ENCODE measurements at places on chromosomes 12 and 14.

GRCh38 chr12:131061041-131061806, 107.5 kb downstream of the ADGRD1 start:
- no peak for DNase-seq

GRCh38 chr12:29882846-29883245, 99.1 kb upstream of the TMTC1 start:
- DNase-seq, result no peak

GRCh38 chr14:33556382-33557121, 394.3 kb downstream of the EGLN3 start:
- no peak for DNase-seq

GRCh38 chr14:100818221-100818699, 7.7 kb upstream of the MEG3 start:
- no peak for DNase-seq

DNA sequence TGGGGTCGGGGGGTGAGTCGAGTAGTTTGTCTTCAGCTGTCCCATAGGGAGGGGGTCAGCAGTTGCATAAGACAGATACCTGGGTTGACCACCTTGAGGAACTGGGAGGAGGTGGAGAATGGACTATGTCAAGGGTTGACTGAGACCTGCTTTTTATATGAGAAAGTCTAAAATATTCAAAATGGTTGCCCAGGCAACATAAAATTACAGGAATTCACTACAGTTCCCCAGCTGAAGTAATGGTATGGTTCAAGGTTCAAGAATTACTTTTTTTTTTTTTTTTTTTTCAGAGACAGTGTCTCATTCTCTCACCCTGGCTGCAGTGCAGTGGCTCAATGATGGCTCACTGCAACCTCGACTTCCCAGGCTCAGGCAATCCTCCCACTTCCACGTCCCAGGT, 5.1 kb upstream of the TCHP start:
- DNase-seq, result no peak

GRCh38 chr14:67580336-67581171, 19.5 kb downstream of the PIGH start:
- DNase-seq, result no peak

GRCh38 chr14:32813401-32813800, 125.3 kb upstream of the NPAS3 start:
- DNase-seq, result no peak

DNA sequence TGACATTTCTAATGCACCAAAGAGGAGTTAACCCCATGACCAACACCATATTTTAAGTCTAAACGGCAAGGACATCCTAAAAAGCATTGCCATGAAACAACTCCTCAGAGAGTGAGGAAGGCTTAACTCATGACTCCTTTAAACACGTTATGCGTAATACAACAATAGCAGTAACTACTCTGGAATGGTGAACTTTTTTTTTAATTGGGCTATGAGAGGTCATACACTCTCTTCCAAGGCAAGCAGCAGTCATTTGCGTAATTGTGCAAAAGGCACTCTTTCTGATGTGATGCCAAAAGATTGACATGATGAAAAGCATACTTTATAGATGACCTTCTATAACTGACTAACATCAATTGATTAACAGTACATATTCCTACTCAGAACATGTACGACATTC, 39.4 kb downstream of the RHOJ start:
- DNase-seq, result no peak

DNA sequence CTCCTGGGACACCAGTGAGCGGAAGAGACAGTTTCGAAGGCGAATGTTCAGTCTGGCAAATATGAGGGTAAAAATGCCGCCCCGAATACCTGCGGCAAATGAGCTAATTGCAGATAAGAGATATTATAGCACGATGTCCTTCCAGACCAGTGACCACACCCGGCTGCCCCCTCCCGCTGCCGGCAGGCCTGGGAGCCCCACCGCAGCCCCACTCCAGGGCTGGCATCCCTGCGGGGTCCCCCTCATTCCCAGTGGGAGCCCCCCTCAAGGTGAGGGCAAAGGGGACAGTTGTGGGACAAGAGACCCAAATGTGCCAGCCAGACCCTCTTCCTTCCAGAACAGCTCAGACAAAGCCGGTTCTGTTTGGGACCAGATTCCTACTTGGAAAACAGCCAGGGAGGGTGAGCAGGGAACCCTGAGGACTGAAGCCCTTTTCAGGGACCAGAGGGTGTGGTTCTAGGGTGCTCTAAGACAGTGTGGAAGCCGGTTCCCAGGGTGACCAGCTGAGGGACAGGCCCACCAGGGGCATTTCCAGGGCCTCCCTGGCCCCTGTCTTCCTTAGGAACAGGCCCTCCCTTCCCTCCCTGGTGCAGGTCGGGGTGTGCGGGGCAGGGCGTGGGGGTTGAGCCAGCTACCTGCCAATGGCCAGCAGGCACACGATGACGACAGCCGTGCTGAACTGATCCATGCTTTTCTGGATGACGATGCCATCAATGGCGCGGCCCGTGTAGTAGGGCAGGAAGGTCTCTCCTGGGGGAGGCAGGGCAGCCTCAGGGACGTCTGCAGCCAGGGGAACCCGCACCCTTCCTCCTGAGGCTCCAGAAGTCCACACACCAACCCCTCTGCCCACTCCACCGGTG, 16.2 kb downstream of the ABCB9 start:
- no peak for DNase-seq

GRCh38 chr12:27960821-27961220, 11.7 kb downstream of the PTHLH start:
- no peak for DNase-seq

DNA sequence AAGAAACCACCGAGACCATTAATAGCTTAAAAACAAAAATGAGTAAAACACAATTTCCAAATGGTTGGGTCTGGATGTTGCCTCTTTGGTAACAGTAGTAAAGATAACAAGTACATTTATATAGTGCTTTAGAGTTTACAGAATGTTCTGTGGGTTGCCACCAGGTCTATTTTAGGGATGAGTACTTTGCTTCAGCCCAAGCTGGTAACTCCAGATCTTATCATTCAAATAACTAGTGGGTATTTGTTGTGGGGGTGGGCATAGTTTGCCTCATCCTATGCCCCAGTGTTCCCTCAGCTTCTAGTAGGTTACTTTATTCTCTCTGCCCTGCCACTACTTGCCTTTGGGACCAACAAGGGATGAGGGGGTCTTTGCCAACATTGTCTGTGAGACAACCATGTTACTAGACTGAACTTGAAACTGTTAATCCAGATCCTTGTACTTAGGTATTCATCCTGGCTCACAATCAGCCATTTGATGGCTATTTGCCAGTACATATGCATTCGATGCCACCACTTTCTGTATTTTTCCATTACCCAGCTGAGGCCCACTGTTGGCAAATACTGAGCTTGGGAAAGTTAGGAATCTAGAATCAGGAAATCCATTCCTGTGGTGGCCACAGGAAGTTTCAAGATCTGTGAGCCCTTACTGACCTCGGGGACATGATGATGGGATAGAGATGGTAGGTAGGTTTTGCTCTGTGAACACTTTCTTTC, 17.6 kb upstream of the AKAP6 start:
- no peak for DNase-seq

DNA sequence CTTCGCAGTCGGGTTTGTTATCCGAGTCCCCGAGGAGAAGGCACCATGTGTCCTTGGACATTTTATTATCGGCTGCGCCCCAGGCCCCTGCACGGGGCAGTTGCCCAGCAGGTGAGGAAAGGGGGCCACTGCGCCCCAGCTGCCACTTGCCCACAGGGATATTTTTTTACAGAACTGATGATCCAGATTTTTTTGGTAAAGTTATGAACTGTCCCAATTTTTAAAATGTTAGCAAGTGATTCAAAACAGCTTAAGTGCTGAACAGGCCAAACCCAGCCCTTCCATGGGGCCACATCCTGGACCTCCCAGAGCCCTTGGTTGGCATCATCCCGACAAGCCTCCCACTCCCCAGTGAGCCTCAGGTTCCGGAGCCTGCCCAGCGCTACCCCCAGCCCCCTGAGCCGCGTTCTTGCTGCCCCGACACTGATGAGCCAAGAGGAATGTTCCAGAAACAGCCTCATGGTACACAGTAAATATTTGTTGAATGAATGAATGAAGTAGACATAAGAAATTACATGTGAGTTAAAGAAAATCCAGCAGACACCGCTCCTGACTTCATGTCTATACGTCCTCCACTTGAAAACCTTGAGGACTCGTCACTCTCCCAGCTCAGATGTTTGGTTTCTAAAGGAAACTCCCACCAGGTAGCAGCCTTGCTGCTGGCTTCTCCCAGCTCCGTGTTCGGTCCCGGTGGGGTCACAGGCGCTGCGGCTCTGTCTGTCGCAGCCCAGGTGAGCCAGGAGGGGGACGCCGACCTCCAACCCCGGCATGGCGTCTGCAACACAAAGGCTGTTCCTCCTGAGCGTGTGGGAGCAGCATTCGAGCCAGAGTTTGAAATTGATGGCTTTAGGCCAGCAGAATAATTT, 88.5 kb downstream of the ADGRD1 start:
- no peak for DNase-seq

- no peak for DNase-seq
Observed at GRCh38 chr14:102917469-102918211, 4.8 kb upstream of the AMN start.

DNA sequence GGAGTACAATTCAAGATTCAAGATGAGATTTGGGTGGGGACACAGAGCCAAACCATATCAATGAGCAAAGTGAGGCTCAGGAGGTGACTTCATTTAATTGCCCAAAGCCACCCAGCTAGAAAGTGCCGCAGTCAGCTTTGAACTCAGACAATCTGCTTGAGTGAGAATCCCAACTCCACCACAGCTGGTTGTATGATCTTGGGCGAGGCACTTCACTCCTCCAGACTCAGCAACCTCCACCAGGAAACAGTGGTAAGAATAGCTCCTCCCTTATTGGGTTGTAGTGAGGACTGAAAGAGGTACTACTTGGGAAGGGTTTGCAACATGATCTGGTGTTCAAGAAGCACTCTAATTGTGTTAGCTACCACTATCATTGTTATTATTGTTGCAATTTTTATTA, 129.2 kb upstream of the RFLNA start:
- no peak for DNase-seq

DNA sequence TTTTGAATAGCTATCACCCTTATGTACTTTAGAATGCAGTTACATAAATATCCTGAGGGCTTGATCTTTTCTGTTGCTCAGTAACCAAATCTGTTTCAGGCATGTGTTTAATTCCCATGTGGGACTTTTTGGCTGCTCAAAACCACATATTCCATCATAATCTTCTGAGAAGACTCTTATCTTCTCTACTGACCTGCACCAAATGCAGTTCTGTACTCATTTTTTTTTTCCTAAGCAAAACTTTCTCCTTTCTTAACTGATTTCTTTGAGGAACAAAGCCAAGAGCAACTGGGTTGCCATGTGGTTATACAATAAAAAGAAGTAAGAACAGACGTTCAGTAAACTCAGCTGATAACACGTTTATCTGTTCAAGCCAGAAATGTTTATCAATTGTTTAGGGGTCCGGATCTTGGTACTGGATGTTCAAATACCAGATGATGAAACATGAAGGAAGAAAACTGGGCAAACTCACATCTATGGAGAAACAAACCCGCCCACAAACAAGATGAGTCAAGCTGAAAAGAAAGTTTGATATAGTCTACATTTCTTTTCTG, 50.1 kb downstream of the TMEM132C start:
- no peak for DNase-seq

DNA sequence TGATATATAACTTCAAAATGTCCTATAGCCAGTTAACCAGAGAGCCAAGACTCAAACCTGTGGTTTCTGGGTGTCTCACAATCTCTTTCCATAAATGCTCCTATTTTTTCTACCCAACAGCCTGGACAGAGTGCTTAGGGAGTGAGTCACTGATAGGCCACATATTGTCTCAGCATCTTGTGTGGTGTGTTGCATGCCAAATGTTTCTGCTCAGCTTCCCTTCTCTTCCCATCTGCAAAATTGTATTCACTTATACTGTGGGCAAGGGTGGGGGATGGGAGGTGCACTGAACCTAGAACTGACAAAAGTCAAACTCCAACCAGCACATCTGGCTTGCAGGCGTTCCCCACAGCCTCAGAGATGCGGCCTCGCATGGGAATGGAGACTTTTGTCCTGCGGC, 123.3 kb downstream of the KCNA5 start:
- no peak for DNase-seq

- DNase-seq, result no peak
Observed at GRCh38 chr12:124771462-124772288, 92.0 kb downstream of the SCARB1 start.

GRCh38 chr14:33150666-33151428, 212.2 kb downstream of the NPAS3 start:
- DNase-seq, result no peak

DNA sequence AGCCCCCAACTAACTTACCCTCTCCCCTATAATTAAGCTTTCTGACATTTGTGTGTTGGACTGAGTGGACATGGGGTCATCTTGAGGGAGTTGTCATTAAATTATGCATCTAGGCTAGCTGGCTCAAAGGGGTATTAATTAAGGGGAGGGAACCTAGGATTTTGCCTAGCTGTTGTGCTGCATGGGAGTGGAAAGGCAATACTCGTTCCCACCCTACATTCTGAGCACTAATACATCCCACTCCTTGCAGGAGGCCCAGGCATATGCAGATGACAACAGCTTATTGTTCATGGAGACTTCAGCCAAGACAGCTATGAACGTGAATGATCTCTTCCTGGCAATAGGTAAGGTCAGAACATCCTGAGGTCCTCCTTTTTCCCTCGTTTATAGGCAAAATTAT, 6.0 kb upstream of the SUOX start:
- no peak for DNase-seq

GRCh38 chr12:115988212-115988611, 289.3 kb downstream of the MED13L start:
- no peak for DNase-seq

DNA sequence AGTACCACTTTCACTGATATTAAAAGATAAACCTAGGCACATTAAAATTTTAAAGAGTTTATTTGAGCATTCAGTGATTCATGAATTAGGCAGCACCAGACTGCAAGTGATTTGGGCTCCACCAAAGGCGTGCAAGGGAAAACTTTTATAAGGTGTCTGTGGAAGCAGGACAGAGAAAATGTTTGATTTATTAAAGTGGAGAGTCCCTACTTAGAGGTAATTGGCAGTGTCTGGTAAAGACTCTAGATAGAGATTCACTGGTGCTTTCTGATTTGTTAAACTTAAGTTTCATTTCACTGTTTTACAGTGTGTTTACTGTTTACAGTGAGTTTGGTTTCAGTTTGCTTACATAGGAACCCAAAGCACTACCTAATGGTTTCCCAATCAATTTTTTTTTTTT, 72.8 kb downstream of the ANKS1B start:
- DNase-seq, result no peak

DNA sequence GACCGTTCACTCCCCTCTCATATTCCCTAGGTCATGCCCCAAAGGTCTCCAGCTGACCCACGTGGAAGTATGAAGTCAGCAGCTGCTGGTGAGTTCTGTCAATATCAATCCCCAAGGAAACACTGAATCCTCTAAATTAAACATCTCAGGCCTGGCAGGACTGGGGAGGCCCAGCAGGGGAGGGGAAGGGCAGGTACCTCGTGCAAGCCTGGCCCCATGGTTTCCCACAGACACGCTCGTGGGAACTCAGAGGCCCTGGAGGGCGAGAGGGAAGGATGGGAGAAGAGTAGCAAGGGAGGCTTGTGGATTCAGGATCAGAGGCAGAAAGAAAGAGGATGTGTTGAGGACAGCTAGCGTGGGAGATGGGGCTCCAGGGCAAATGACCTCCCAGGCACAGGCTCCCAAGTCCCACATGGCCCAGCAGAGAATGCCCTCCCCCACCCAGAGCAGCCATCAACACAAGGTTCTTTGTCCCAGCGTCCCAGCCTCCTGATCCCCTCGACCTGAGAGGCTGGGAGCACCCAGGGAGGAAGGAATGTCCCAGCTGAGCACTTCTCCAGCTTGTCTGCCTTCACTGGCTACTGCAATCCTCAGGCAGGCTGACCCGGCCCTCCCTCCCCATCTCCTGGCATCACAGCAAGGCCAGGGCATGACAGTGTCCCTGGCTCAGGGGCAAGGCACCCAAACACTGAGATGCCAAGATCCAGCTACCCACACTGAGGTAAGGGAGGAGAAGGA, 20.1 kb upstream of the RPLP0 start:
- no peak for DNase-seq
